NCI-H2029 treated with DMSO at 0.1 percent for 48 hours (cell line): ENCODE measurements at places on chromosomes 2 and 18.

DNA sequence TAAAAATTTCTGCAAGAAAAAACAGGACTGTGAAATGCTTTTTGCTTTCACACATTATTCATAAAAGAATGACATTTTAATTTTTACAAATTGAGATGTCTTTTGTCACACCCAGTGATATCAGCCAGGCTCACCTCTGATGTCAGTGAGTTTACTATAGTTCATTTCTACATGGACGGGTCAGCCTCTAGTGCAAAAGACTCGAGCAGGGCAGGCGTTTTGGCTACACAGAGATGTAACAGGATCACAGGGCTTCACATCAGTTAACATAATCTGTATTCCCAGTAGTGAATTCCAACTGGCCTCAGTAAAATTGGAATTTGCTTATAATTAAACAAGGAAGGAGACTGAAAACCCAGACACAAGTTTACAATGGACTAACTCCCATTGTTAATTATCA lies 275.6 kb upstream of the ZSWIM2 start:
- no peak for DNase-seq

- no peak for DNase-seq
Measured at GRCh38 chr2:147916723-147917122, 71.9 kb downstream of the ACVR2A start.

DNA sequence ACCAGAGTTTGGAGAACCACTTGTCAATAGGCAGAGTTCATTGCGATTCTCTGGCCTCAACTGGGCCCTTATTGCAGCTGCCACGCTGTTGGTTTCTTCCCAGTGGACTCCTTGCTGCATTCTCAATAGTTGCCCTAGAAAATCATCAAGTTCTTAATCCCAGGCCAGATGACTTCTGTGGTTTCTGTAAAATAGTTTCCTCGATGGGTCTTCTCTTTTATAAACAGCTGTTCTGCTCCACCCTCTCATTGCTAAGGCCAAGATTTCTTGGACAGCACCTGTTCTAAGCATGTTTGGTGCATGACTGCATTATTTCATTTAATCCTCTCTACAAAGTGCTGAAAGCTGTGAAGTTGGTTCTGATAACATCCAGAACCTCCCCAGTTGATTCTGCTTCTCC lies 131.0 kb downstream of the BCL2L11 start:
- DNase-seq: no peak

DNA sequence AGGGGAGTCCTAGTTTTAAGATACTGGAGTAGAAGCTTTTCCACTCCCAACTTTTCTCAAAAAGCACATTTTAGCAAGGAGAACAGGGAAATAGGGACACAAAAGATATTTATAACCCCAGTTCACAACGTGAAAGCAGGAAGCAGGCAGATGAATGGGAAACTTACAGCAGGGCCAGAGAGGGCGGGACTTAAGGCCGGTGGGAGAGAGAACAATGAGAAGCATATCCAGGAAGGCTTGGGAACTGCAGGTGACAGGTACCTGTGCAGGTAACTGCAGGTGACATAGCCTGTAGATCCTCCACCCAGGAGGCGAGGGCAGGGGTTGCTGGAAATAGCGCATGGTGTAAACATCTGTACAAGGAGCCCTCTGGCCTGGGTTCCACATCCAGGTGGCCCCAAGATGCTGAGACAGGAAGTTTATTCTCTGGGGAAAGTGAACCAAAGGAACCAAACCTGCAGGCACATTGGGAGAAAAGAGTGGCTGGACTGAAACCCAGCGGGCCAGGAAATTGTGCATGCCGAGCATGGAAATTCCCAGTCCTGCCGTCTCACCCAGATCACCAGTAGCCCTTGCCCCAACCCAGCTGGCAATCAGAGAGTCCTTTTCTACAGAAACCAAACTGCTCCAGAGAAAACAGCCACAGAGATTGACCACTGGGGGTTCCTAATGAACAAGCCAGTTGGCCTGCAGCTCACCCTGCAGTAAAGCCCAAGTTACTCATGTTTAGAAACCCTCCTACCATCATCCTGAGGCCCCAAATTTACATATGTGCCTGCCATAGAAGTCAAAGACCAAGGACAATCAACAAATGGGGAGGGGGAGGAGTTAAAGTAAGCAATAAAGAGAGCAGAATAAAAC lies 24.3 kb upstream of the COL6A3 start:
- DNase-seq: peak; percentile 78

GRCh38 chr2:72159211-72159993 lies 11.7 kb upstream of the CYP26B1 start:
- DNase-seq: no peak

DNA sequence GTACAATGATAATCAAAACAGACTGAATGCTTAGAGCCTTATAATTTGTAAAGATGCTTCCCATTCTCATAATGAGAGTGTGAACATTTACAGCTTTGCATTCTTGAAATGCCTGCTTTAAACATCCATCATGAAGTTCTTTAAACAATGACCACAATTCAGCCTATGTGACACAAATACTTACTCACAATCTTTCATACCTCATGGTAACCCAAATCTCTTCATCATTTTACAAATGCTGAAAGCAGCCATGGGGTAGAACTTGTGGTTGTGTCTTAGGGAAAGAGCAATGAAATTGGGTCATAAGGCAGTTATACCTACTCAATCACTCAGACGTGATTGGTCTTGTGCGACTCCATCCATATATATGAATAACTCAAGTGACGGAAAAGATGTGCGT lies 140.7 kb downstream of the RND3 start:
- DNase-seq: no peak

DNA sequence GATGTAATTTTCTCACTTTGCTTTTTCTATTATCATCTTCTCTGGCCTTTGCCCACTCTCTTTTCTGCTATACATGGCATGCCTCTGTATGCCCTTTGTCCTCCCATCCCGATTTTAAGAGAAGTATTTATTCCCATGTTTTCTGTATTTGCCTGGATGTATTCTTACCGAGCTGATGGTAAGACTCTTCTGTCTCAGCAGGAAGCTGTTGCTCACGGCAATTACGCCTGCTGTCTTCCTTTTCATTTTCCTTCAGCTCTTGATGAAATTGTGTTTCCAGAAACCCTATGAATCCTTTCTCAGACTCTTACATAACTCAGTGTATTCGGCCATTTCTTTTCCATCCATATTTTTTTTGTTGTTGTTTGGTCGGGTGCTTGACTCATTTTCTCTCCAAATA lies 121.6 kb downstream of the SP3 start:
- no peak for DNase-seq

- no peak for DNase-seq
Measured at GRCh38 chr2:219112651-219113338, 47.8 kb downstream of the NHEJ1 start.

- DNase-seq: no peak
Measured at GRCh38 chr2:158325031-158325781, 131.3 kb downstream of the CCDC148 start.

DNA sequence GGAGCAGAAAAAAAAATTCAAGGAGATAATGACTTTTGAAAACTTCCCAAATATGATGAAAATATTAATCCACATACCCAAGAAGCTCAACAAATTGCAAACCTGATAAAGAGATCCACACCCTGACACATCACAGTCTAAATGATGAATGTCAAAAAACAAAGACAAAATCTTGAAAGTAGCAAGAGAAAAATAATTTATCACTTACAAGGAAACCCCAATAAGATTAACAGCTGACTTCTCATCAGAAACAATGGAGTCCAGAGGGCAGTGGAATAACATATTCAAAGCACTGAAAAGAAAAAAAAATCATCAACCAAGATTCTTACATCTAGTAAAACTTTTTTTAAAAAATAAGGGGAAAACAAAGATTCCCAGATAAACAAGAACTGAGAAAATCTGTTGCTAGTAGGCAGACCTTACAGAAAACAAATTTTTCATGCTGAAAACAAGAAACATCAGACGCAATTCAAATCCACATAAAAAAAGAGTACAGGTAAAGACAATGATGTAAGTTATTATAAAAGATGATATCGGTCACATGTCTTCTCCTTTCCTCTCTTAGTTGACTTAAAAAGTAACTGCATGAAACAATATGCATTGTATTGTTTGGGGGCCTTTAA lies 21.3 kb downstream of the SLC66A2 start:
- no peak for DNase-seq

- DNase-seq: no peak
Measured at GRCh38 chr18:55488473-55488872, 99.5 kb downstream of the TCF4 start.

DNA sequence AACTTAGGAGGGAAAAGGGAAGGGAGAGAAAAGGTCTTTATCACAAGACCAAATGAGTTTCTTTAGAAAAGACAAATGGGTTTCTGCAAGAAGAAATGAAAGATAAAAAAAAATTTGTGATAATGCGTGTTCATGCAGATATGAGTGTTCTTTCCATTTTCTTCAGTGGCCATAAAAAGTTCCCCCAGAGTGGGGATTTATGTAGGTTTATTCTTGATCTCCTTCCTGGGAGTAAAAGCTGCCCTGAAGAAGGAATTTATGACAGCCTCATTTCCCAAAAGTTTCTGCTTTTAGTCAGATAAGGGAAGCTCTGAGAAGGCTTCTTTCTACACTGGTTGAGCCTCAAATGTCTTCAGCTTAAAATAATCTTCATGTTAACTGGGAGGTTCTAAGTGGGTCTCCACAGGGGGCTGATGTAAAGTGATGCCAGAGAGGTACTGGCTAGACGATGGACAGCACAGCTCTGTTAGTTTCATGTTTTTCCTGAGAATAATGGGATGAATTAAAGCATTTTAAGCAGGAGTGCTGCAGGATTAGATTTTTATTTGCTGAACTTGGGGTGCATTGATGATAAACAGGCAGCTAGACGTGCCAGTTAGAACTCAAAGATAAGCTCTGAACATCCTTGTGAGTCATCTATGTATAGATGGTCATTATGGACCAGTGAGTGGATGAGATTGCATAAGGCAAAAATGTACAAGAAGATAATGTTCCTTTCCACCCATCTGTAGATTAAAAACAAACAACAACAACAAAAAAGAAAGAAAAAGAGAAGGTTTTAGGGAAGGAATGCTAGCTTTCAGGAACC lies 99.4 kb upstream of the MSH2 start:
- DNase-seq: no peak

GRCh38 chr2:3458396-3459184 lies 60.7 kb downstream of the ADI1 start:
- no peak for DNase-seq

- DNase-seq: no peak
Measured at GRCh38 chr2:239190921-239191885, 209.6 kb downstream of the HDAC4 start.

DNA sequence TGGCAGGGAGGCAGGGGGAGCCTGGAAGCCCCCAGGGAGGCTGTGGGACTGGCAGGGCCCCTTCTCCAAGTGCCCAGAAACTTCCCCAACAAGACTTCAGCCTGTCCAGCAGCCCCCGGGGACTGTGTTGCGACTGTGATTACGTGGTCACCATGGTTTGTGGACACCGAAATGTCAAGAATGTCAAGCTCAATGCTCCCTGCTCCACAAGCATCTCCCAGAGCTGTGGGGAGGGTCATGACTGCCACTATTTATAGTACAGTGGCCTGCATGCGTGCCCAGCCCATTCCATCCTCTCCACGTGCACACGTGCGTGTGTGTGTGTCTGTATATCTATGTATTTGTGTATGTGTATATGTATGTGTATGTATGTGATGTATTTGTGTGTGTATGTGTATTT lies 93.8 kb upstream of the MBOAT2 start:
- no peak for DNase-seq

DNA sequence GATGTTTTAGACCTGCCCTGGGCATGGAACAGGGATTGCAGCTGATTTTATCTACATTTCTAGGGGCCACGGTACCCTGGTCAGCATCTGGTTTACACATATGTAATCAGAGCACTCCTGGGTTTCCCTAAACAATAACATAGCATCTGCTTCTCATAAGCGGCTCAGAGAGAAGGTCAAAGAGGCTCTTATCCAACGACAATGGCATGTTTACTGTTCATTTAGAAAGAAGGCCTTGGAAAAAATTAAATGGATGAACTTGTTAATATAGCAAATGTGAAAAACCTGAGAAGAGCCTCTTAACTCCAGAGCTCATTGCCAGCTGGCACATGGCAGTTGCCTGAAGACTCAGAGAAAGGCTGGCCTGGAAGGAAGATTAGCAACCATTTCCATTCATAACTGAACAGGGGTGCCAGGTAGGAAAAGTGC lies 202.8 kb upstream of the THUMPD2 start:
- peak; percentile 82 for DNase-seq

- no peak for DNase-seq
Measured at GRCh38 chr2:218263817-218264641, 3.2 kb downstream of the GPBAR1 start.

DNA sequence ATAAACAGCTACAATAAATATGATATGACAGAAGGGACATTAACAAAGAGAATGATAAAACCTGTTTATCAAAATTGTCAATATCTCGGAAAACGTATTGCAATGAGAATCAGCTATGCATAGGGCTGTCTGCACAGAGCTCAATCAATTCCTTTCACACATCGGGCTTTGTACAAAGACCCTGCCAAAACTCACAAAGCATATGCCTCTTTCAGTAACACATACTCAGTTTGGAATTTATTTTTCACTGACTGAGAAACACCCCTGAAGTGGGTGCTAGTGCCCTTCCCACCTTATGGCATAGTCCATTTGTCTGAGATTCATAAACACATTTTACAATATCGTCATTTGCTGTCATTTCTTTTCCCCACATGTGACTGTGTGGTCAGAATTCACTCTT lies 815.8 kb upstream of the FAM98A start:
- no peak for DNase-seq

GRCh38 chr2:130864830-130865800 lies 28.4 kb downstream of the ARHGEF4 start:
- peak; percentile 49 for DNase-seq

DNA sequence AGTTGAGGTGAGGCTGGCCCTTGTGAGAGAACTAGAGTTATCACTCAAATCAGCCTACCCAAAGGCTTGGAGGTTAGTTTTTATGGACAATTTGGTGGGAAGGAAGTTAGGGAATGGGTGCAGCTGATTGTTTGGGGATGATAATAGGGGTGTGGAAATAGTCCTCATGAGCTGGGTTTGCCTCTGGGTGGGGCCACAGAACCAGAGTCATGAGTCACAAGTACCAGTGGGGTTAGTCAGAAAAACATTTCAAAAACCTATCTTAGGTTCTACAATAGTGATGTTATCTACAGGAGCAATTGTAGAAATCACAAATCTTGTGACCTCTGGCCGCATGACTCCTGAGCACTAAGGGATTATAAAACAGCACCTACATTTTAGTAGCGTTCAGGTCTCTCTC lies 630.1 kb upstream of the PIK3C3 start:
- DNase-seq: no peak

GRCh38 chr18:49625021-49625691 lies 63.3 kb downstream of the LIPG start:
- DNase-seq: no peak

GRCh38 chr2:174971868-174972781 lies 33.1 kb downstream of the CHN1 start:
- peak; percentile 90 for DNase-seq

DNA sequence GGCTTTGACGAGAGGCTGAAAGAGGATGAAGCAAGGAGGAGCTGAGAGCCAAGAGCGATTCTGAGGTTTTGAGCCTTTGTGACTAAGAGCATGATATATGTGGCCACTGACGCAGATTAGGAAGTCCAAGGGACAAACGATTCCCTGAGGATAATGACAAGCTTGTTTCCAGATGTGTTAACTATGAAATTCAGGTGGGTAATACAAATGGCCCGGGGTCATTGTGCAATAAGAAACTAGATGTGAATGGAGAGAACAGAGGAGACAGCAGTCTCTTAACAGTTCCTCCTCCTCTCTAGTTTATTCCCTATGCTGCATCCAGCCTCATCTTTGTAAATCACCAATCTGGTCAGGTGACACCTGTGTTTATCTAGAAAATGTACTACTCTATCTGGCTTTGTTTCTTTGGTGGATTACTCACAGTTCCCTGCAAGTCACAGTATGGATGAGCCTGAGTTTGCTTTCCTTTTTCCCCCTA lies 84.2 kb downstream of the SOCS6 start:
- no peak for DNase-seq
